ENCODE measurements at places on chromosomes 11 and 22.

DNA sequence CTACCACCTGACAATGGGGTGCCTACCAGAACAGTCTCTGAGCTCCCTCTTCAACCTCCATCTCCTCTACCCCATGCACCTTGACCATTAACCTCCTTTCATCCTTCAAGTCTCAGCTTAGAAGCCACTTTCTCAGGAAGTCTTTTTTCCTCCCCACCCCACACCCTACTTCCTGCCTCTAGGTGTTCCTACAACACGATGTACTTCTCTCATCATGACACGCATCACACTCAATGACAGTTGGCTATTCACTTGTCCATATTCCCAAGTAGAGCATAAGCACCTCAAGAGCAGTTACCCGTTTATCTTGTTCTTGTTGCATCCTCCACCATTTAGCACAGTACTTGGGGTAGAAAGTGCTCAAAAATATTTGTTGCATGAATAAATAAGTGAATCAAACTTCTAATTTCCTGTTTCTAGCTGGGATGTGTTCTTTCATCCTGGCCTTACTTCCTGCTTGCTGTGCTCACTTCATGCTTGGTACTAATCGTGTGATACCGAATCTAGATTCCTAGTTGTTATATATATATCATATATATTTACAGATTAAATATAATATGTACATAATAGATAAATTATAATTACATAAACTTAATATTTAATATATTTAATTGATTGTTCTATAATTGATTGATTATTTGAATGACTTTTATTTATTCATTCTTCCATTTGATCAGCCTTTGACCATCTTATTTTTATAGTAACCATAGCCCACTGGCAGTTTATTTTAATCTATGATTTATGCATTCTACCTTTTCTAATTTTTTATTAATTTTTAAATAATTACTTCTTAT is 177.5 kb upstream of the TMEM45B start:
- DNase-seq: no peak

DNA sequence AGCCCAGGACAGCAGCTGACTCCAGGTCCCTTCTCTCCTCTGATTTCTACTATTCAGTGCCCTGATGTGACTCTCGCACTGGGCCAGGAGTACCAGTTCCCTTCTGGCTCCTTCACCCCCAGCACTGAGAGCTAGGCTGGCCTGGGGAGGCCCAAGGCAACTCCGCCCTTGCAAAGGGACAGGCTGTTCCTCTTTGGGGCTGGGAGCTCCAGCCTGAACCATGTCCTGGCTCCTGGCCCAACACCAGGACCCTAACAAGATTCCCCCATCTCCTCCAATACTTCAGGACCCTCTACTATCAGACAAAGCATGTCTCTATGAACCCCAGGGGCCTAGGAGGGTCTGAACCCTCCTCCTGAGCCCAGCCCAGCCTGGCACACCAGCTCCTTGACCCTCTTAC is 12.5 kb downstream of the CREB3L1 start:
- no peak for DNase-seq

DNA sequence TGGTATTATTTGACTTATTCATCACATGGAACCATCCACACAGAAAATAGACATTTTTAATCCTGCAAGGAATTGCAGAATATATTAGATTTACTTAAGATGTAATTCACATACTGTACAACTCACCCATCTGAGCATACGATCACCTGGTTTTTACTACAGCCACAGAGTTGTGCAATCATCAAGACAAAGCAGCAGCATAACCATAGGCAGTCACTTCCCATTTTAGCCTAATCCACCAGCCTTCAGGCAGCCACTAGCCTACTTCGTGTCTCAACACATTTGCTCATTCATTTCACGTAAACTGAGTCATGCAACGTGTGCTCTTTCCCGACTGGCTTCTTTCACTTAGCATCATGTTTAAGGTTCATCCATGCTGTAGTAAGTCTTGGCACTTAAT is 23.0 kb downstream of the PIWIL3 start:
- no peak for DNase-seq

- no peak for DNase-seq
These were observed 69.9 kb downstream of the HIRA start for GRCh38 chr22:19361501-19362103.

DNA sequence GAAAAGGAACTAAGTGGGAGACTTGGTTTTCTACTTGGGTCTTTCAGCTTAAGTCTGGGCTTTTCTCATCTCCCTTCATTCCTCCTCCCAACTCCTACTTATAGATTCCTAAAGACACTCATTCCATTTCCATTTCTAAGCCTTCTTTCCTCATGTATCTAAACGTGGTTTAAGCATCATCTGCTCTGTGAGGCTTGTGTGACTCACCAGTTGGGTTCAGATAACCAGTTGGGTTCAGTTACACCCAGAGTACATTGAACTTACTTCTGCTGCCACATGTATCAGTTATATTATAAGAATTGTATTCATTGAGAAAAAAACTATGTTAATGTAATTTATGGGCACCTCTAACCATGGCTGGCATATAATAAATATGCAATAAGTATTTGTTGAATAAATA is 831.2 kb upstream of the CCDC90B start:
- DNase-seq: no peak

- DNase-seq: no peak
These were observed 177.9 kb upstream of the CADM1 start for GRCh38 chr11:115682101-115682500.

DNA sequence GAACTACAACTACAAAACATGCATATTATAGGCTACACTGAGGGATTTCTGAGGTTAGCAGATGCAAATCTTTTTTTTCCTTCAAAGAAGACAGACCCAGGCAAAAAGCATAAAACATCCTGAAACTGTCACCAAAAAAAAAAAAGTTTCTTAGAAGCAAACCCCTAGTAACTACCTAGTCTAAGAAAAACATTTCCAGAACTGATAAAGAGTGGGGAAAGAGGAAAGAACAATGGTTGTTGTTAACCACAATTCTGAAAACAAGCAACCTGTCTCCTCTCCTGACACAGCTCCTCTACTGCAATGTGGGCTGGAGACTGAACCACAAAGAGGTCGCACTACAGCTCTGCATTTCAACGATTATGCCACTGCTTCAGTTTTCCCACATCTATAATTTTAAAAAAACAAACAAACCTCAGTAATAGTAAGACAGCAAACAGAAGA is 15.0 kb downstream of the DENND5A start:
- DNase-seq: no peak

DNA sequence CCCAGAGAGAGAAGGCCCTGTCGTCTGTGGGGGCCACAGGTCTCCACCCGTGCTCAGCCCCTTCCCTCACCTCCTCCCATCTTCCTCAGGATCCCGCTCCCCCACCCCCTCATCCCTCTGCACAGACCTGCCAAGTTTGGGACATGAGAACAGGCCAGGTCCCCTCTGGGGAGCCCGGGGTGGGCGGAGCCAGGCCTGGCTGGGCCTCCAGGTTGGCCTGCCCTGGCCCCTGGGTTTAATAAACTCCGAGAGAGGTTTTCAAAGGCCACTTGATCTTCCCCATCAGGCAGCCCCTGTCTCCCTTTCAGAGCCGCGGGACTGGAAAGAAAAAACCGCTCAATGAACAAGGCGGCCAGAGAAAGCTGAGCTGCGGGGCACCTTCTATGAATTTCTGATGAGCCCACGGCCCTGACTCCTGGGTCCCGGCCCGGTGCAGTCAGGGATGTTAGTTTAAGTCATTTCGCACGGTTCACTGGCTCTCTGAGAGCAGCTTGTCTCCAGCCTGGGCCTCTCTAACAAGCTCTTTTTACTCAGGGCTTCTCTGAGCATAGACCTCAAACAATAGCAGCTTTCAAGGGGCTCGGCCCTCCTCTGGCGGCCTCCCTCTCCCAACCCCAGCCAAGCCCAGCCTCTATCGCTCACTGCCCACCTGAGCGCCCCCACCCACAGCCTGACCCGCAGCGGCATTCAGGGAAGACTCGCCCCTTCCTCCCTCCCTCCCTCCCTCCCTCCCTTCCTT is 64.8 kb downstream of the RPUSD4 start:
- DNase-seq: peak; percentile 67

DNA sequence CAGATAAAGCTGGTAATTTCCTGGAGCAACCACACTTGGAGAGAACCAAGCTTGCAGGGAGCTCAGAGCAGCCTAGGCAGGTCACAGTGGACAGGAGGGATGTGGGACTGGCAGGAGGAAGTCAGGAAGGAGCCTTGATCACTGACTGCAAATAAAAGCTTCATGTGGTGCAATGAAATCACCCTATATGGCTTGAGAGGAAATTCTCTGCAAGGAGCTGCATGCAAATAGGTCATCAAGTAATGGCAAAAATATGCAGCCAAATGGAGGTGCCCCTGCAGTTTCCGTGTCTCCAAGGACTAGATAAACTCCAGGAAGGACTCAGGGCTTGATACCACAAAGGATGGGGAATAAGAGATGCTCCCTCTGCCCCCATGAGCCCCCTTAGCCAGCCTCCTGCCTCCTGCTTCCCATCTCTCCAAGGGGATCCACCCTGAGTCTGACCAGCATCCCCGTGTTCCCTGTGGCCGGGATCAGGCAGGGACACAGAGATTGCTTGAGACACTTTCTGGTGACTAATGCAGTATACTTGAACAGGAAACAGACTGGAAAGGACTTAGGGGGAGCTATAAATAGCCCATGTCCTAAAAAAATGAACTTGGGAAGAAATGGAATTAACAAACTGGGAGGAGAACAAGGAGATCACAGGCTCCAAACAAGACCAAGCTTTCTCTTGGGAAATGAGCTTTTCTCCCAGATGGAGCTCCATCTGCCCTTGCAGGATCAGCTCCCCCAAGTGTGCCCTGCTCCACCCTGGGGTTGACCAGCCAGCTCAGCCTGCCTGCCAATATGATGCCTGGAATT is 23.9 kb upstream of the MICAL2 start:
- DNase-seq: no peak

- DNase-seq: no peak
These were observed 74.5 kb upstream of the NCAM1 start for GRCh38 chr11:112886434-112887370.

- no peak for DNase-seq
These were observed 1.3 kb upstream of the SC5D start for GRCh38 chr11:121291319-121291718.

GRCh38 chr22:20096574-20097420 is 16.8 kb downstream of the DGCR8 start:
- no peak for DNase-seq

DNA sequence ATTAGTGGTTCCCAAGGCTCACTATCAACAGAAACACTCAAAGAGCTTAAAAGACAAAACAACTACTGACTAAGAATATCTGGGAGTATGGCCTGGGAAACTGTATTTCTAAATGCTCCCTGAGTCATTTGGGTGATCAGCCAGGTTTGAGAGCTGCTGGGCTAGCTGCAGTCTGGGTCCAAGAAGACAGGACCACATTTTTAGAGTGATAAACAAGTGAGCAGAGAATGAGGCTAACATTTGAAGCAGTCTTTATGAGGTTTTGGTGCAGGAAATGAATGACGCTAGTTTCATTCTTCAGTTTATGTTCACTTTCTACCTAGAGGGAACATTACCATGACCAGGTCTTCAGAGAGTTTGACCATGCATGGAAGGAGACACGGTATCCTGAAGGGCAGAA is 97.7 kb downstream of the TEAD1 start:
- DNase-seq: no peak

- peak; percentile 53 for DNase-seq
These were observed 6.2 kb downstream of the TUB start for GRCh38 chr11:8087185-8087584.

DNA sequence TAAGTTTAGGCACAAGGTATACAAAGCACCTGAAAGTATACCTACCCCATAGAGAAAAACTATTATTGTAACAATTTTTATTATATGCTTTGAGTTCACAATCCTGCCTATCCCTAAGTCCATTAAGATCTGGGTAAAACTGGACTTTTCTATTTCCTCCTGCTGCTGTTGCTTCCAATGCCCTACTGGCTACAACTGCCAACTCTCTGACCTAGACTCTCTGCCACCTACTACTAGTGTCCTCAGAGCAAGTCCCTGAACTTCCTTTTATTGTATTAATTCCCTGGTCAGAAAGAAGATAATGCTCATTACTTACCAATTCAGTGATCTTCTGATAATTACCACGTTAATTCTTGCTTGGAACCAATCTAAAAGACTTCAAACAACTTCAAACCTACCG is 70.3 kb downstream of the RBFOX2 start:
- DNase-seq: no peak

GRCh38 chr22:47918276-47918921 is 1155.9 kb downstream of the TBC1D22A start:
- DNase-seq: peak; percentile 30

- no peak for DNase-seq
These were observed 84.0 kb upstream of the RTL6 start for GRCh38 chr22:44582016-44582415.

GRCh38 chr11:63510360-63511047 is 4.6 kb downstream of the LGALS12 start:
- no peak for DNase-seq

DNA sequence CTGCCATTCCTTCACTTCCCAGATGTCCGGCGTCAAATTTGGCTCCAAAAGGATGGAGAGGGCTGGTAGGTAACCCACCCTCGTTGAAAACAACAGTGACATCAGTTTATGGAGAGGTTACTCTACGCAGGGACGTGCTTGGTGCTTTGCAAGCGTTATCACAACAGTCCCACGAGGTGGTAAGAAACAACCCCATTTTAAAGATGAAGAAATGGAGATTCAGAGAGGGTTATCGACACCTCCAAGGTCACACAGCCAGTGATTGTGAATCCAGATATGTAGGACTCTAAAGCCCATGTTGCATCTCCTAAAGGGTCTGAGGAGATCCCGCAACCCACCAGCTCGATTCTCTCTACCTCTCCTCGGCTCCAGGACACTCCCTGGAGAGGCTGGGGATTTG is 773 bp downstream of the MIAT start:
- peak; percentile 31 for DNase-seq

- DNase-seq: no peak
These were observed 124.8 kb downstream of the ATG16L2 start for GRCh38 chr11:72939031-72939430.

GRCh38 chr11:42315846-42316245 is 856.4 kb upstream of the LRRC4C start:
- DNase-seq: no peak

DNA sequence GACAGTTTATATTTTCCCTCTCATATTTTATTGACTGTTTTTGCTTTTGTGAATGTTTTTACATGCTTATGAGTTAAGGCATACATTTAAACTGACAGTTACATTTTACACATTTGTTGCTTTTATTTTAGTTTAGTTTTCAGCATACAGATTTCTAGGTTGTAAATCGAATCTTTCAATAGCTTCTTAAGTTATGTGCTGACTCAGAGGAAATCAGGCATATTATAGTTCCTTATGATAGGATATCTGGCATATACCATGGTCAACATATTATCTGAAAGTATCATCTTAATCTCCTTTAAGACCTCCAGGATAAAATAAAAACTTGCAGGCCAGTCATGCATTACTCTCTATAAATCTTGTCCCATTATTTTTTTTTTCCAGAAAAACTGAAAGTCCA is 916.6 kb downstream of the LRRC4C start:
- DNase-seq: no peak

DNA sequence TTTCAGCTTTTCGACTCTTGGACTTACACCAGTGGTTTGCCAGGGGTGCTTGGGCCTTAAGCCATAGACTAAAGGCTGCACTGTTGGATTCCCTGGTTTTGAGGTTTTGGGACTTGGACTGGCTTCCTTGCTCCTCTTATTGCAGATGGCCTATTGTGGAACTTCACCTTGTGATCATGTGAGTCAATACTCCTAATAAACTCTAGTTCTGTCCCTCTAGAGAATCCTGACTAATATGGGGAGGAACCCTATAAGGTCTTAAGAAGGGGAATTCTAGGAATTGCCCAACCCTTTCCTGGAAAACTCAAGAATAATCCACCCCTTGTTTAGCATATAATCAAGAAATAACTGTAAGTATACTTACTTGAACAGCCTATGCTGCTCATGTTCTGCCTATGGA is 491.8 kb downstream of the TMEM135 start:
- DNase-seq: no peak

Measured in NCI-H146 (cell line).